ENCODE measurements at places on chromosomes 11 and 22. TPM values are rescaled to one million over a fixed set of nuclear protein-coding genes. Genes with fewer than 3 reads are reported as not detected.

- peaks cover 50% of the 10 kb centered on the region for H3K4me1 ChIP-seq
- no peaks in the 10 kb centered on the region for H3K27me3 ChIP-seq
- H3K36me3 ChIP-seq, result peaks cover 36% of the 10 kb centered on the region
- DNase-seq, result no peak
Observed at GRCh38 chr22:46769191-46769675, 6.8 kb downstream of the TBC1D22A start.

DNA sequence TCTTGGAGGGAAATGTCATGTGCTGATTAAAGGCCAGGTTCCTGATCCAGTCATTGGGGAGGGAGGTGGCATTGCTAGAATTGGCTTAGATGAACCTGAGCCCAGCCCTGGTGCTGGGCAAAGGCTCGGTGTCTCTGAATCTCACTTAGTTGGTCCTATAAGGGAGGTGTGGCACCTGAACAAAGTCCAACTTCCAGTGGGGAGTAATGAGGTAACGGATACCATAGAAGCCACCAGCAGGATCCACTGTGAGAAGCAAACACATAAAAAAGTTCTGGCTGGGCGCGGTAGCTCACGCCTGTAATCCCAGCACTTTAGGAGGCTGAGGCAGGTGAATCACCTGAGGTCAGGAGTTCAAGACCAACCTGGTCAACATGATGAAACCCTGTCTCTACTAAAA lies 26.6 kb downstream of the PRDM11 start:
- H3K4me3 ChIP-seq, result no peak overlapping the region
- no peak overlapping the region for H3K27ac ChIP-seq
- H3K36me3 ChIP-seq, result no peaks in the 10 kb centered on the region
- no peaks in the 10 kb centered on the region for H3K4me1 ChIP-seq
- no peak for DNase-seq

GRCh38 chr11:104333977-104334376 lies 170.0 kb upstream of the PDGFD start:
- H3K27ac ChIP-seq, result no peak overlapping the region
- no peaks in the 10 kb centered on the region for H3K4me1 ChIP-seq
- DNase-seq, result no peak
- no peaks in the 10 kb centered on the region for H3K27me3 ChIP-seq
- H3K36me3 ChIP-seq, result no peaks in the 10 kb centered on the region
- H3K4me3 ChIP-seq, result no peak overlapping the region

JOSD1 gene
- total RNA-seq, result 60.0 TPM

RFPL3 gene
- not detected for total RNA-seq

DNA sequence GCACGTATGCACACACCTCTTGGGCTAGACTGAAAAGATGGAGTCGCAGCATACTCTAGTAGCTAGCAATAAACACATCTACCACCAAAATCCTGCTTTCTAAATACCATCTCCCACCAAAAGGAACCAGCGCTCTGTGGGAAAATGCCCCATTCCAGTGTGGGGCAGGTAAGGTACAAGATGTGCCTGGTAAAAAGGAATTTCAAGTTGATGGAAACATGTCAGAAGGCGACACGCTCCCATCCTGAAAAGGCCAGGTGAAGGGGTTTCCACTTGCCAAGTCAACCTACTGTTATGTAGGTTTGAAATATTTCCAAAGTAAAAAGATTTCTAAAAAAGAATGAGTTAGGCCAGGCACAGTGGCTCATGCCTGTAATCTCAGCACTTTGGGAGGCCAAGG lies 8.8 kb downstream of the DGCR2 start:
- H3K27me3 ChIP-seq, result no peaks in the 10 kb centered on the region
- H3K4me3 ChIP-seq, result no peak overlapping the region
- peaks cover 12% of the 10 kb centered on the region for H3K36me3 ChIP-seq
- DNase-seq, result no peak

- H3K36me3 ChIP-seq, result no peaks in the 10 kb centered on the region
- no peak overlapping the region for H3K4me3 ChIP-seq
- DNase-seq, result no peak
- H3K27me3 ChIP-seq, result no peaks in the 10 kb centered on the region
- H3K27ac ChIP-seq, result no peak overlapping the region
- H3K4me1 ChIP-seq, result no peaks in the 10 kb centered on the region
Observed at GRCh38 chr11:109527496-109527895, 105.5 kb downstream of the C11orf87 start.

DNA sequence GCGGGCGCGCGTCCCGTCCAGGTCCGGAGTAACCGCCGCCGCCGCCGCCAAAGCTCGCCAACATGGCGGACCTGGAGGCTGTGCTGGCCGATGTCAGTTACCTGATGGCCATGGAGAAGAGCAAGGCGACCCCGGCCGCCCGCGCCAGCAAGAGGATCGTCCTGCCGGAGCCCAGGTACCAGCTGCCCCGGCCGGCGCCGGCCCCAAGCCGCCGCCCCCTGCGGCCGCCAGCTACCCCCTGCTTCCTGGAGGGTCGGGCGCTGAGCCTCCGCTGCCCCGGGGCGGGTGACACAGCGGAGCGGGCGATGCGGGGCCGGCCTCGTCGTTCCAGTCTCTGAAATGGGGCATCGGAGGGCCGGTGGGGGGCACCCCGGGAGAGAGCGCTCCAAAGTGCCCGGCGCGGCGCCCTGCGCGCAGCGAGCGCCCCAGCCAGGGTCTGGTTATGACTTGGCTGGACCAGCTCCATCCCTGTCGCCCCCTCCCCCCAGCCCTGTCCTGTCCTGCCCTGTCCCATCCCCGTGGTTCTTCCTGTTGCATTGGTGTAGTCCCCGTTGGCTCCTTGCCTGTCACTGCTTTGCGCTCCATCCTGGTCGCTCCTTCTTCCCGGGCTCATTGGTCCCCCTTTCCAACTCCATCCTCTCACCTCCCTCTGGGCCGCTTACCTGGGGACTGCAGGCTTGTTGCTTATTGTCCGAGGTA lies 653 bp downstream of the GRK3 start:
- no peaks in the 10 kb centered on the region for H3K27me3 ChIP-seq
- peaks cover 51% of the 10 kb centered on the region for H3K4me1 ChIP-seq
- peak overlapping the region; percentile 95 for H3K27ac ChIP-seq
- peaks cover 23% of the 10 kb centered on the region for H3K36me3 ChIP-seq
- peak overlapping the region; percentile 98 for H3K4me3 ChIP-seq

GRCh38 chr11:87971354-87971753 lies 203.9 kb downstream of the RAB38 start:
- H3K27me3 ChIP-seq, result peaks cover 3% of the 10 kb centered on the region
- no peak overlapping the region for H3K27ac ChIP-seq
- no peak overlapping the region for H3K4me3 ChIP-seq
- H3K4me1 ChIP-seq, result no peaks in the 10 kb centered on the region
- DNase-seq, result no peak

GRCh38 chr11:86192519-86193257 lies 51.9 kb upstream of the EED start:
- H3K27ac ChIP-seq, result peak overlapping the region; percentile 36
- H3K4me3 ChIP-seq, result peak overlapping the region; percentile 75
- H3K4me1 ChIP-seq, result peaks cover 18% of the 10 kb centered on the region

DNA sequence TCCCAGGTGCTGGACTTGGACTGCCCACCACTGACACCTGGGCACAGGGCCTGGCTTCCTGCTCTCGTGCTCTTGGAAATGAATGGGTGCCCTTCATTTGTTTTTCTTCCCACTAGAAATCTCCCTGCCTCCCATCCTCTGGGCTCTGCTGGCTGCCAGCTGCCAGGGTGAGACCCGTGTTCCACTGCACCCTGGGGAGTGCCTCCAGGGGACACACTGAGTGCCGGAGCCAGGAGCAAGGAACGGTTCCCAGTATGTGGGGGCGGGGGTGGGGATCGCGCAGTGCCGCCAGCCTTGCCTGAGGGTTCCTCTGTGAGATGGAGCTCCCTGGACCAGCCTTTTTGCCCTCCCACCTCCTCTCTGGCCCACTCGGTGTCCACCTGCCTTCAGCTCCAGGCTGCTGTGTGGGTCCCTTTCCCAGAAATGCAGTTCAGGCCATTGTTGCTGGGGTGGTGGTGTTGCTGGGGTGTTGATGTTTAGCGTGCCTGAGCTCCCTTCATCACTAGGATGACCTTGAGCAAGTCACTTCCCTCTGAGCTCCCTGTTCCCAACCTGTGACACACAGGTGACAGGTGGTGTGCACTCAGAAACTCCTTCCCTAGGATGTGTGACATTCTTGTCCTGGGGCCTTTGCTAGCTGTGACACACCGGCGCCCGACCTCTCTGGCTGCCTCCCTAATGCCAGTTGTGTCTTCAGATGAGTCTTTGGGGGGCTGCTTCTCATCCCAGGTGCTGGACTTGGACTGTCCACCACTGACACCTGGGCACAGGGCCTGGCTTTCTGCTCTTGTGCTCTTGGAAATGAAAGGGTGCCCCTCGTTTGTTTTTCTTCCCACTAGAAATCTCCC lies 72.1 kb downstream of the MED15 start:
- H3K4me1 ChIP-seq, result peaks cover 9% of the 10 kb centered on the region
- H3K36me3 ChIP-seq, result peaks cover 48% of the 10 kb centered on the region
- H3K27ac ChIP-seq, result peak overlapping the region; percentile 36
- H3K27me3 ChIP-seq, result no peaks in the 10 kb centered on the region

GRCh38 chr11:69078508-69078907 lies 29.8 kb downstream of the TPCN2 start:
- no peak overlapping the region for H3K4me3 ChIP-seq
- no peak overlapping the region for H3K27ac ChIP-seq
- peaks cover 20% of the 10 kb centered on the region for H3K4me1 ChIP-seq
- H3K27me3 ChIP-seq, result no peaks in the 10 kb centered on the region
- DNase-seq, result no peak

- no peak for DNase-seq
- no peaks in the 10 kb centered on the region for H3K4me1 ChIP-seq
- peaks cover 2% of the 10 kb centered on the region for H3K27me3 ChIP-seq
- no peak overlapping the region for H3K27ac ChIP-seq
- H3K4me3 ChIP-seq, result no peak overlapping the region
Observed at GRCh38 chr11:131300439-131300717, 70.0 kb upstream of the NTM start.

GPHA2 gene
- total RNA-seq, result not detected

DNA sequence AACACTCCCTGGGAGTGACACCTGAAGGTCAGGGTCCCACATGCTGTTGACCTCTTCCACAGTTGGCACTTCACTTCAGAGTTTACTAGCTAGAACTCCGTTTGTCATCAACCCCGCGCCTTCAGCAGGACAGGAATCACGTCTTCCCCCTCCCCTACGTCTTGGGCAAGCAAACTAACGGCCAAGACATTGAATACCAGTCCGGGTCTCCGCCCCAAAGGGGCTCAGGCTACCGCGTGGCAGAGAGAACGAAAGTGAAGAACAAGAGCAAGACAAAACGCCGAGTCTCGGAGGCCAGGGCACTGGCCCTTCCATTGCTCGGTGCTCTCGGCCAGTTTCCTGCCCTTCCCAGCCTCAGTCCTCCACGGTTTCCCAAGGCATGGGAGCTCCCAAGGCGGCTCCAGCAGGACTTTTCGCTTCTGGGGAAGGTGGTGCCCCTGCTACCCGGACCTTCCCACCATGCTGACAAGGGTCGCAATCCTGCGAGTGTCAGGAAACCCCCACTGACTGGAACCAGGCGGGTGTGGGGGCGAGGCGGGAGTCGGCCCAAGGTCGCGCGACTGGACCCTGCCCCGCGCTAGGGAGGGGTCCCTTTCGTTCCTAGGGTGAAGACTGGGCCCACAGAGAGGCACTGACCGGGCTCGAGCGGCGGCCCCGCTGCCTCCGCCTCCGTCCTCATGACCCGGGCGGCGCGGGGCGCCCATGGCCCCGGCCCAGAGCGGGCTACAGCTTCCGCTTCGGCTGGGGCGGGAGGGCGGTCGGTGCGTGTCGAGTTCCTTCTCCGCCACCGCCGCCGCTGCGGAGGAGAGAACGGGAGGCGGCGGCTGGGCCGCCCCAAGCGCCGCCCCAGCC lies at the start of gene GUCD1:
Gene GUCD1, minus strand, starts transcription at position 826 of the 852 bp plus-strand sequence. Its CDS starts 147 bp downstream, at position 679.
- peaks cover 52% of the 10 kb centered on the region for H3K4me1 ChIP-seq
- H3K27ac ChIP-seq, result peak within 1 kb of the TSS; percentile 97
- no peaks in the 10 kb centered on the region for H3K27me3 ChIP-seq
- H3K36me3 ChIP-seq, result peaks cover 40% of the 10 kb centered on the region
- DNase-seq, result peak; percentile 49

DNA sequence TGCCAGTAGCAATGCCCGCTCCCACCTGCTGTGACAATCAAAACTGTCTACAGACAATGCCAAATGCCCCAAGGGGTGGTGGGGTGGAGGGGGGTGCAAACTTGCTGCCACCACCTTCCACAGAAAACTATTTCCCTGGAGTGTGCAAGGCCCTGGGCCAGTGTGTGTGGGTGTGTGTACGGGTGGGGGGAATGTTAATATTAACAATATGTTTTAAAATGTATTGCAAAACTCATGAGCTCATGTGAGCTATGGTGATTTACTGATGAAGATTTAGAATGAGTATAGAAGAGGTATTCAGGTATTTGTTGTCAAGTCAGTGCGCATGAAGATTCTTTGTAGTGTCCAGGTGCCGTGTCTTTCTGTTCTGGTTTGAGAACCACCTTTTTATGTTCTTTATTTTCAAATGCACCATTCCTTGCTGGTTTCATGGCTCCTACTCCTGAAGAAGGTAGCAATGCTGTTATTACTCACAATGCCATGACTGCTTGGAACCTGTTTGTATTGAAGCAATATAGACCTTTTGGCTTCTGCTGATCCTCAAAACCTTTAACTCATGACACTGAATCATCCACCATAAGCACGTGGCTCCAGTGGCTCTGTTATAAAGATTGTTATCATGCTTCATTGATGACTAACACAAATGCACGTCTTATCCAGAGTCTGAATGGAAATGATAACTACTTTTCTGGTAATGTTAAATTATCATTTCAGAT lies 29.9 kb upstream of the AQP11 start:
- no peak overlapping the region for H3K4me3 ChIP-seq
- no peak for DNase-seq
- no peaks in the 10 kb centered on the region for H3K4me1 ChIP-seq
- H3K27ac ChIP-seq, result no peak overlapping the region
- H3K36me3 ChIP-seq, result peaks cover 2% of the 10 kb centered on the region
- H3K27me3 ChIP-seq, result peaks cover 10% of the 10 kb centered on the region

DNA sequence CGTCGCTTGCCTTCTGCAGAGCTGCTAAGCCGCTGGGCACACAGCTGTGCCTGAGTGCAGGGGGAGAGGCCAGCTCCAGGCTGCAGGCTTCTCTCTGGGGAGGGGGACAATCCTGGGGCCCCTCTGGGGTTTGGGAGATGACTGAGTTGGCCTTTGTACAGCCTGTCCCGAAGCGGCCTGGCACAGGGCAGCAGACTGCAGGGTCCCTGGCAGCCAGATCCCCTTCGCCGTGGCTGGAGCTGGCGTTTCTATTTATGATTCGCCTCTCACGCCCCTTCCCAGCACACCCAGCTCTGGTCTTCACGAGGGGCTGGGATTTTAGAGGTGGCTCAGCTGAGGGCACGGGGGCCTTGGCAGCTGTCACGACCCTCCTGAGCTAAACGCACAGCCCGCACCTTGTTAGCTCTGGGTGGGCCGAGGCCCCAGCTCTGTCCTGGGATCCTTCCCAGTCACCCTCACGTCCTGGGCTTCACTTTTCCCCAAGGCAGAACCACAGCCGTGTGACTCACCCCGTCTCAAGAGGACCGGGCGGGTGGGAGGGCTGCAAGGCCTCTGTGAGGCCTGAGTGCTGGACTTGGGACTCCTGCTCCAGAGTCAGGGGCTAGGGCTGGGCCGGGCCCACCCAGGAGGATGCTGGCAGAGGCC lies 18.4 kb downstream of the OSBPL5 start:
- no peaks in the 10 kb centered on the region for H3K4me1 ChIP-seq
- H3K4me3 ChIP-seq, result no peak overlapping the region

PARVB gene
- 39.4 TPM for total RNA-seq
